T-cell (primary cell): ENCODE measurements at places on chromosomes 1 and 21. TPM values are rescaled to one million over a fixed set of nuclear protein-coding genes. Genes with fewer than 3 reads are reported as not detected.

GRCh38 chr1:38300616-38301015 lies 254.0 kb upstream of the POU3F1 start:
- H3K27me3 ChIP-seq, result peaks cover 14% of the 10 kb centered on the region
- no peaks in the 10 kb centered on the region for H3K4me1 ChIP-seq
- no peaks in the 10 kb centered on the region for H3K36me3 ChIP-seq
- H3K27ac ChIP-seq, result no peak overlapping the region

- no peak for DNase-seq
- no peaks in the 10 kb centered on the region for H3K27me3 ChIP-seq
- H3K4me3 ChIP-seq, result no peak overlapping the region
Observed at GRCh38 chr1:222387007-222387814, 160.7 kb downstream of the HHIPL2 start.

DNA sequence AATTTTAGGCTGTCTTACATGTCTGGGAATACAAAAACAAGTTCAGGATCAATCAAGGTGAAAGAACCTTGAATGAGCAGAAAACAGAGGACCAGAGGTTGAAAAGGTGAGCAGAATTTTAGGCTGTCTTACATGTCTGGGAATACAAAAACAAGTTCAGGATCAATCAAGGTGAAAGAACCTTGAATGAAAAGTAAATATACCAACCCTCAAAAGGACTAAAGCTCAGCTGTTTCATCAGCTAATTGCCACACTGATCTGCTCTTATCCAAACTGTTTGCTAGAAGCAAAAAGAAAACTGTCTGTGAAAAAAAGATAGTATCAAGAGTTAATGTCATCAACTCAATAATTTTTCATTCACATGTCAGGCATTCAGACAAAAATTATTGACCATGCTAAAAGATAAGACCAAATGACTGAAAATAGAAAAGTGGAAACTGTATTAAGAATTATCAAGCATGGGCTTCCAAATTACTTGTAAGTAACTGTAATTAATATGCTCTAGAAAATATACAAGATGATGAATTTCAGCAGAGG lies 69.2 kb downstream of the LTN1 start:
- peaks cover 6% of the 10 kb centered on the region for H3K36me3 ChIP-seq
- no peaks in the 10 kb centered on the region for H3K27me3 ChIP-seq
- H3K4me3 ChIP-seq, result no peak overlapping the region

The NR5A2 gene
- total RNA-seq, result 0.19 TPM

The ZBTB21 gene
- 20.9 TPM for total RNA-seq
